ENCODE measurements at places on chromosomes 4 and X. TPM values are rescaled to one million over a fixed set of nuclear protein-coding genes. Genes with fewer than 3 reads are reported as not detected.

DNA sequence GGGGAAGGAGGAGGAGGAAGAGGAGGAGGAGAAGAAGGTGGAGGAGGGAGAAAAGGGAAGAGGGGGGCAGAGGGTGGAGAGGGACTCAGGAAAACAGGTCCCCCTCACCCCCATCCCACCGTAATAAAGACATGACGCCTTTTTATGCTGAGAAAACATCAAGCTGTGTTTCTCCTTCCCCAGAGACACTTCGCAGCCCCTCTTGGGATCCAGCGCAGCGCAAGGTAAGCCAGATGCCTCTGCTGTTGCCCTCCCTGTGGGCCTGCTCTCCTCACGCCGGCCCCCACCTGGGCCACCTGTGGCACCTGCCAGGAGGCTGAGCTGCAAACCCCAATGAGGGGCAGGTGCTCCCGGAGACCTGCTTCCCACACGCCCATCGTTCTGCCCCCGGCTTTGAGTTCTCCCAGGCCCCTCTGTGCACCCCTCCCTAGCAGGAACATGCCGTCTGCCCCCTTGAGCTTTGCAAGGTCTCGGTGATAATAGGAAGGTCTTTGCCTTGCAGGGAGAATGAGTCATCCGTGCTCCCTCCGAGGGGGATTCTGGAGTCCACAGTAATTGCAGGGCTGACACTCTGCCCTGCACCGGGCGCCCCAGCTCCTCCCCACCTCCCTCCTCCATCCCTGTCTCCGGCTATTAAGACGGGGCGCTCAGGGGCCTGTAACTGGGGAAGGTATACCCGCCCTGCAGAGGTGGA, 45.3 kb upstream of the SHOX start:
- no peaks in the 10 kb centered on the region for H3K27me3 ChIP-seq
- no peak for DNase-seq
- no peak overlapping the region for H3K4me3 ChIP-seq
- H3K27ac ChIP-seq = no peak overlapping the region
- no peaks in the 10 kb centered on the region for H3K4me1 ChIP-seq
- no peaks in the 10 kb centered on the region for H3K36me3 ChIP-seq

DNA sequence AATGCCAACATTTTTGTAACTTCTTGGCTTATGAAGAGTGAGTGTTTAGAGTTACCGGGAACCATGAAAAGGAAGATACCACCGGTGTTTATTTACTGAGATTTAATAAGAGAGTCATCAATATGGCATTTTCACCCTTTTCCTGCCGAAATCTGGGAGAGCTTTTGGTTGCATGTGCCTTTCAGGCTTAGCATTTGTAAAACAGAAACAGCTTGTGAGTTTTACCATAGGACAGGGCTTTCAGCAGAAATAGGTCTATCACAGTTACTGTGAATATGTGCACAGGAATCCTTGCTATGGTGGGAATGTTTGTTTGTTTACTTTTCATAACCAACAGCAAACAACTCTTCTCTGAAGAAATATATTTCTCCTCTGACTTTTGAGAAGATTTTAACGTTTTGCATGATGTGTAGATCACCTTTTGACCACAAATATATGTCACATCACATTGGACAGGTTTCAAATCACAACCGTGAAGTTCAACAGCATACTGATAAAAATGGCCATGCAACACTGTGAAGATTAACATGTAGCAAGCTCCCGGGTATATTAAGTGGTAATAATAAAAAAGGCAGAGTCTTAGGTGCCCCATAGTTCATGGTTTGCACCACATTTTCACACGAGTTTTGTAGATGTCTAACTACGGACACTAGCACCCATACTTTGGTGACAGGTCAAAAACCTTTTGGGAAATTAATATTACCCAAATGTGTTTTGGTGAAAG, 21.3 kb downstream of the ARHGAP24 start:
- DNase-seq = peak; percentile 47
- peaks cover 17% of the 10 kb centered on the region for H3K4me1 ChIP-seq
- H3K27me3 ChIP-seq = no peaks in the 10 kb centered on the region
- H3K36me3 ChIP-seq = no peaks in the 10 kb centered on the region
- H3K27ac ChIP-seq = peak overlapping the region; percentile 38

GRCh38 chr4:40333921-40334352, 1.2 kb upstream of the CHRNA9 start:
- no peak overlapping the region for H3K4me3 ChIP-seq
- peaks cover 24% of the 10 kb centered on the region for H3K4me1 ChIP-seq
- DNase-seq = peak; percentile 86
- no peak overlapping the region for H3K27ac ChIP-seq
- no peaks in the 10 kb centered on the region for H3K36me3 ChIP-seq

GRCh38 chr4:138567696-138568095, 325.5 kb upstream of the SLC7A11 start:
- H3K36me3 ChIP-seq = no peaks in the 10 kb centered on the region
- H3K27me3 ChIP-seq = no peaks in the 10 kb centered on the region
- H3K4me1 ChIP-seq = peaks cover 4% of the 10 kb centered on the region
- H3K4me3 ChIP-seq = no peak overlapping the region

DNA sequence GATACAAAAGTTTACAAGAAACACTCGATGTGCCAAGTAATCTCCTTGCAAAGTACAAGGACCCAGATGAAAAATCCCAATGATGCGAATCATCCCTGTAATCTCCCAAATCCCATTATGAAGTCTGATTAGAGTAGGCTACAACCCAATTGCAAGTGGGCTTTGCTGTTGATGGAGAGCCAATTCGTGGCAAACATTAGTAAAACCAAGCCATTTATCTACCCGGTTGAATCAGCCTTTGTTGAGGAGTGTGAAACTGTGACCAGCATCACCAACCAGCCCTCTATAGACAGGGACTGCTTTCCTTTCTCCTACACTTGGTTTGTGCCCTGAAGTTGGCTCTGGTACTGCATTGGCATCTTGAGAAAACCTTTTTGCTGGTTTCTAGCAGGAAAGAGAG, 1.2 kb upstream of the PRPS2 start:
- H3K36me3 ChIP-seq = no peaks in the 10 kb centered on the region
- H3K27me3 ChIP-seq = no peaks in the 10 kb centered on the region
- no peaks in the 10 kb centered on the region for H3K4me1 ChIP-seq
- DNase-seq = no peak
- no peak overlapping the region for H3K4me3 ChIP-seq

The FHIP1A gene
- total RNA-seq = 4.1 TPM

GRCh38 chr4:16418814-16419213, 192.5 kb upstream of the TAPT1 start:
- H3K27me3 ChIP-seq = no peaks in the 10 kb centered on the region
- H3K4me3 ChIP-seq = no peak overlapping the region
- H3K36me3 ChIP-seq = no peaks in the 10 kb centered on the region
- peak overlapping the region; percentile 47 for H3K27ac ChIP-seq
- H3K4me1 ChIP-seq = no peaks in the 10 kb centered on the region

DNA sequence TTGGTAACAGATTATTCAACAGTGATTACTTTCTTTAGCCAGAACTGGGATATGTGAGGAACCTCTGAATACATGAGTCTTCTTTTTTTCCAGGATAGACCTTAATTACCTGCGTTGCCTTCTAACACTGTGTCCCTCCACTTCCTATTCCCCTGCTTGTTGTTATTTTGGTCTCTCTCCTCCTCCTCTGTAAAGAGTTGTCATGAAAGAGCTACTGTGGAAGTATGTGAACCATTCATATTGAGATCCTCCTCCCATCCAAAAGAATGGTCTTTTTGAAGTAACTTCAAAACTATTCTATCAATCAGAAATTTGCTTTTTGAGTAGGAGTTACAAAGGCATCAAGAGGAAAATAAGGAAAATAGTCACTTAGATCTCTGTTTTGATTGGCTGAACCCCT, 420.0 kb upstream of the TENM3 start:
- no peak overlapping the region for H3K27ac ChIP-seq
- peaks cover 22% of the 10 kb centered on the region for H3K4me1 ChIP-seq
- no peak for DNase-seq
- no peak overlapping the region for H3K4me3 ChIP-seq
- H3K27me3 ChIP-seq = no peaks in the 10 kb centered on the region

GRCh38 chr4:18197467-18197866, 175.9 kb upstream of the LCORL start:
- no peaks in the 10 kb centered on the region for H3K36me3 ChIP-seq
- H3K4me3 ChIP-seq = no peak overlapping the region
- DNase-seq = no peak

The TRPC5OS gene
- not detected for total RNA-seq

GRCh38 chrX:9595174-9595573, 130.3 kb downstream of the TBL1X start:
- no peak overlapping the region for H3K27ac ChIP-seq
- H3K27me3 ChIP-seq = no peaks in the 10 kb centered on the region
- no peak overlapping the region for H3K4me3 ChIP-seq
- peaks cover 4% of the 10 kb centered on the region for H3K4me1 ChIP-seq
- no peaks in the 10 kb centered on the region for H3K36me3 ChIP-seq

The CPLX1 gene
- 1.9 TPM for total RNA-seq

GRCh38 chrX:11864171-11864570, 106.1 kb downstream of the MSL3 start:
- DNase-seq = no peak
- no peaks in the 10 kb centered on the region for H3K36me3 ChIP-seq
- no peak overlapping the region for H3K27ac ChIP-seq
- no peaks in the 10 kb centered on the region for H3K27me3 ChIP-seq

GRCh38 chrX:119880552-119881437, 9.2 kb downstream of the NDUFA1 start:
- peak; percentile 29 for DNase-seq
- no peaks in the 10 kb centered on the region for H3K27me3 ChIP-seq
- H3K36me3 ChIP-seq = peaks cover 3% of the 10 kb centered on the region
- no peak overlapping the region for H3K27ac ChIP-seq
